Central memory CD8-positive, alpha-beta T cell (primary cell): ENCODE measurements at places on chromosomes 1 and 21.

- no peak for DNase-seq
- H3K36me3 ChIP-seq: peaks cover 31% of the 10 kb centered on the region
- H3K4me1 ChIP-seq: peaks cover 29% of the 10 kb centered on the region
- H3K27me3 ChIP-seq: no peaks in the 10 kb centered on the region
- H3K4me3 ChIP-seq: peak overlapping the region; percentile 97
- H3K27ac ChIP-seq: peak overlapping the region; percentile 95
Measured at GRCh38 chr1:192807211-192808162, 1.4 kb upstream of the RGS2 start.

GRCh38 chr1:23561076-23561812, 1.9 kb upstream of the ID3 start:
- H3K36me3 ChIP-seq: peaks cover 11% of the 10 kb centered on the region
- H3K27ac ChIP-seq: no peak overlapping the region
- DNase-seq: no peak

DNA sequence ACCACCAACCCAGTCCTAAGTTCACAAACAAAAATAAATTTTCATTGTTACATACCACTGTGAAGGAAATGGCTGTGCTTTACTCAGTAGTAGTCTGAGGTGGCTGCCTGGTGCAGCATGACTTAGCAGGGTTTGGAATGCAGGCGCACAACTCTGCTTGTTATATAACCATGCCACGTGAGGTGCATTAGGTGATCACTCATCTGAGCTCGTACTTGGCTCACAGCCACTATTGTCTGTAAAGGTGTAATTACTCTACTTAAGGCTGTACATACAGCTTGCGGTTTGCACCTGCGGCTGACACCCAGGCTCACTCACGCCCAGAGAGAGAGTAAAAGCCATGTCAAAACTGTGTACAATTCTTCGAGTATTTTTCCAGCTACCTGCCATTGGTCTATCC, 599.4 kb downstream of the LTN1 start:
- DNase-seq: no peak
- no peak overlapping the region for H3K4me3 ChIP-seq
- no peaks in the 10 kb centered on the region for H3K36me3 ChIP-seq
- no peak overlapping the region for H3K27ac ChIP-seq
- H3K4me1 ChIP-seq: no peaks in the 10 kb centered on the region
- no peaks in the 10 kb centered on the region for H3K27me3 ChIP-seq

DNA sequence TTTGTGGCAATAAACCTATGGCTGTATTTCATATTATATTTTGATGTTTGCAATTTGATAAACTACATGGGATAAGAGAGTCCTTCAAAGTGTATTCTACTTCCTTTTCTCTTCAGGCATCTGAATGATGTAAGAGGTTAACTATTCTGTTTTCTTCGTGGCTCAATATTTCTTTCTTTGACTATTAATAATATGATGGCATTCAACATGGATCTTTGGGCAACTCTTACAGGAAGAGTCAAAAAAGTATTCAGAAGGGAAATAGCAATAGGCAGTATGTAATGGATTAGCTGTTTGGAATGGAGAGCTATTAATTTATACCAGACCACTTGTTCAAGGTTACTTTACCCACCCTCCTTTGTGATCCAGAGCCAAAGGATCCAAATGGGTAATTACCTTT, 74.4 kb downstream of the HMCN1 start:
- no peak overlapping the region for H3K27ac ChIP-seq
- H3K4me1 ChIP-seq: no peaks in the 10 kb centered on the region
- H3K4me3 ChIP-seq: no peak overlapping the region
- no peaks in the 10 kb centered on the region for H3K27me3 ChIP-seq
- no peak for DNase-seq

DNA sequence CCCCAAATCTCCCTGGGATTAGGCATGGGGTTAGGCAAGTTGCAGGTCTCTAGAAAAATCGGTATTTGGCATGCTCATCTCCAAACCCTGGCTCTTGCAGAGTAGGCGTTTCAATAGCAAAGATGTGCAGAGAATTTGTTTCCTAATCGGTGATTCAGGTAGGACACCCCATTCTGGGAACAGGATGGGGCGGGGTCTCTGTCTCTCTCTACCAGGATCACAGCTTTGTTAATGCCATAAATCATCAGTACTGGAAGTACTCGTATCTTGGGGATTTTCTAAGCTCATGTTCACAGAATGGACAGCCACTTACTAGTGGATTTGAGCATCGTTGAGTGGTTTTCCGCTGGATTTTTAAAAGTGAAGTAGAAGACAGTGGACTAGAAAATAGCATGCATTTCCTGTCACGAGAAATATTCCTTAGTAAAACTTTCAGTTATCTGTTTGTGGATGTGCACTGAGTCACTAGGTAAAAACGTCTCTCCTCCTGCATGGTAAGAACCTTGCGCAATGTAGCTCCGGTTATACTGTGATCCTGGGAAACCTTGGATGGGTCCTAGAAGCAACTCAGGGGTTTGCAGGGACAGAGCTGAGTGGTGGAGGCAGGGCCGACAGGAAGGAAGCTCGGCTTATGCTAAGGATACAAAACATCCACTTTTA, 5.1 kb downstream of the TMEM51 start:
- H3K4me1 ChIP-seq: peaks cover 16% of the 10 kb centered on the region
- peaks cover 15% of the 10 kb centered on the region for H3K27me3 ChIP-seq
- no peak for DNase-seq
- no peaks in the 10 kb centered on the region for H3K36me3 ChIP-seq
- no peak overlapping the region for H3K4me3 ChIP-seq

- peak overlapping the region; percentile 23 for H3K27ac ChIP-seq
- no peaks in the 10 kb centered on the region for H3K27me3 ChIP-seq
- H3K4me3 ChIP-seq: no peak overlapping the region
- H3K4me1 ChIP-seq: peaks cover 15% of the 10 kb centered on the region
- peaks cover 16% of the 10 kb centered on the region for H3K36me3 ChIP-seq
Measured at GRCh38 chr1:35597870-35598269, 24.8 kb downstream of the TFAP2E start.

- no peak overlapping the region for H3K27ac ChIP-seq
- no peaks in the 10 kb centered on the region for H3K27me3 ChIP-seq
- peaks cover 4% of the 10 kb centered on the region for H3K36me3 ChIP-seq
- H3K4me3 ChIP-seq: peak overlapping the region; percentile 90
Measured at GRCh38 chr21:33478935-33479678, 667 bp downstream of the TMEM50B start.

- H3K27me3 ChIP-seq: no peaks in the 10 kb centered on the region
- peaks cover 4% of the 10 kb centered on the region for H3K36me3 ChIP-seq
- no peak for DNase-seq
Measured at GRCh38 chr1:91604632-91605031, 104.0 kb downstream of the CDC7 start.

GRCh38 chr21:18369115-18369514, 34.5 kb downstream of the TMPRSS15 start:
- no peaks in the 10 kb centered on the region for H3K4me1 ChIP-seq
- no peak for DNase-seq
- H3K27me3 ChIP-seq: no peaks in the 10 kb centered on the region
- no peak overlapping the region for H3K4me3 ChIP-seq

GRCh38 chr1:90318431-90318830, 323.5 kb downstream of the ZNF326 start:
- DNase-seq: no peak
- H3K4me3 ChIP-seq: no peak overlapping the region
- no peaks in the 10 kb centered on the region for H3K36me3 ChIP-seq
- peaks cover 21% of the 10 kb centered on the region for H3K27me3 ChIP-seq
